ENCODE measurements at places on chromosomes 3 and 15.

- no peak for DNase-seq
Measured at GRCh38 chr3:125256675-125257074, 44.1 kb upstream of the SLC12A8 start.

GRCh38 chr3:161310649-161311423, 60.5 kb downstream of the SPTSSB start:
- no peak for DNase-seq

GRCh38 chr3:185760550-185760949, 64.3 kb downstream of the IGF2BP2 start:
- DNase-seq: no peak

GRCh38 chr3:46930945-46931403, 45.6 kb downstream of the CCDC12 start:
- no peak for DNase-seq

DNA sequence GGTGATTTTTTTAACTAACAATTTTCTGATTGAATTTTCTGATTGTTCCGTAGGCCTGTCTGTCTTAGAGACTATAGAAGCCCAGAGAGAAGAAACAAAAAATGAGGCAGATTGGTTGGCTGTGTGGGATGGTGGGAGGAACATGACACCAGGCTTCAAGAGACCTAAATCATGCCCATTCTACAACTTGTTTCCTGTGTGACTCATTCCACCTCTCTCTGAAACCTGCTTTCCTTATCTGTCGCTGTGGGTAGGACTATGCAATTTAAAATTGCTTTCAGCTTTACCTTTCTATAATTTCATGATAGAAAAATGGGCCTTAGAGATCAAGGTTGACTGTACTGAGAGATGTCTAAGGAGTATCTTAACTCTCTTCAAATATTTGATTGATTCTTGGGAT, 44.5 kb downstream of the OXNAD1 start:
- no peak for DNase-seq

DNA sequence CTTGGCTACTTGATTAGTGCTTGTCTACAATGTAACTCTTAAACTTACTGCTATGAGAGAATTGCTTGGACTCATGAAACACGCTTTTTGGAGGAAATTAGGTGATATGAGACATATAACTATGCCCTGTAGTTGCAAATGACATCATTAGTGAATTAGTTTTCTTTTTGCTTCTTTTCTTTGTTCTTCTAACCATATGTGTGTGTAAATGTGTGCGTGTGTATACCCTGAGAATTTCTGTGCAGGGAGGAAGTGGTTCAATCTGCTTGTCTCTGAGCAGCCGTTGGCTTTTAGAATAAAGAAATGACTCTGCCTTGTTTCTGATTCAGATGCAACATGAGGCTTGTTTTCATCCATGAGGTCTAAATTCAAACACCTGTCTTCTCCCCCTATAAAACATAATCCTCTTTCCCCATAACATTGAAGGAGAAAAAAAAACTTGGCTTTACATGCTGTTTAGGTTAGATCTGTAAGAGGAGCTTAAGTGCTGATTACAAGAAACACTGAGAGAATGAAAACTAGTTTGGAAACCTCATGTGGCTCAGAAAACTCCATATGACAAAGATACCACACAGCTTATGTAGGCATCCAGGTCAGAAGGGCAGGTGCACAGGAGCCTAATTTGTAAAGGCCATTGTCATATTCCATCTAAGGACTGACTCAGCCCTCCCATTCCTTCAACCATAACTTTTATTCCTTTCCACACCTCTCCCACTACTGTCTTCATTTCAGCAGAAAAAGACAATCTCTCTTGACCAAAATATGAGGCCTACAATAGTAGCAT, 30.5 kb upstream of the BLM start:
- no peak for DNase-seq

DNA sequence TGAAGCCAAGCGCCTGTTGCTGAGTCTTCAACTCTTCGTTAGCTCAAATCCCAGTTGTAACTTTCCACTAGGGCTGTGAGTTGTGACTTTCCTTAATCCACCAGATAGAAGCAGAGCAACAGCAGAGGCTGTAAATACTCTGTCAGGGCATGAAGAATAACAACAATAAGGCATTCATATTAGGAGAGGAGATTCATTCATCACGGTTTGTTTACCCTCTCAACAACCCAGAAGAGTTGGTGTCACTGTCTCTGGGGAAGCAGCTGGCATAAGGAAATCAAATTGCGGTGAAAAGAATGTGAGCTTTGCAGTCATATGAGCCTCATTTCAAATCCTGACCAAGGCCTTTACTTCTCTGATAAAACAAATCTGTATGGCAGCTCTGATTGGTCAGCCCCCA, 184.8 kb downstream of the SHQ1 start:
- no peak for DNase-seq

GRCh38 chr15:93730724-93731123, 500.6 kb upstream of the MCTP2 start:
- no peak for DNase-seq

GRCh38 chr3:27646896-27647295, 75.2 kb downstream of the EOMES start:
- no peak for DNase-seq

GRCh38 chr3:154730186-154730585, 300.2 kb upstream of the GPR149 start:
- DNase-seq: no peak

GRCh38 chr3:64457811-64458210, 230.0 kb downstream of the ADAMTS9 start:
- no peak for DNase-seq

DNA sequence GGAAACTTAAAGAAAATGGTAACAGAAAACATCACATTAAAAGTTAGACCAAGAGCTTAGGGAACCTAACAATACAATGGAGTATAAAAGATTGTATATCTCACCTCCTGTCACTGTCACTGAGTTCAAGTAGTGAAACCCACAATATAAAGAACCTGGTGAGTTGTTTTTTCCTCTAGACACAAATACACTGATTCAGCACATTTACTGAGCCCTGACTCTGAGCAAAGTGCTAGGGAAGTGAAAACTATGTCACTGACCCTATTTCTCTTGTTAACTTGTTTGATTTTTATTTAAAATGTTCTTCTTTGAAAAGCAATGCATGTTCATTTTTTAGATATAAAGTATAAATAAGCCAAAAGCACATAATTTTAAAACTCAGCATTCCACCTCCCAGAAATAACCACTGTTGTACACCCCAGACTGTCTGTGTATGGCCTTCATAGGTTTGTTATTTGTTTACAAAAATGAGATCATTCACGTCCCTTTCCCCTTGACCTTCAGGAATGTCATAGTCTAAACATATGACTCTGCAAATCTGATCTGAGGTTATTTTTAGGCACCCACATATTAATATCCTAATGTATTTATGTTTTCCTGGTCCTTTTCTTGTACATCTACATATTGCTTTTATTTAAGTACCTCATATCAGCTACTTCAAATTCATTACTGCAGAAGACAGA, 69.2 kb upstream of the CSTA start:
- DNase-seq: no peak

DNA sequence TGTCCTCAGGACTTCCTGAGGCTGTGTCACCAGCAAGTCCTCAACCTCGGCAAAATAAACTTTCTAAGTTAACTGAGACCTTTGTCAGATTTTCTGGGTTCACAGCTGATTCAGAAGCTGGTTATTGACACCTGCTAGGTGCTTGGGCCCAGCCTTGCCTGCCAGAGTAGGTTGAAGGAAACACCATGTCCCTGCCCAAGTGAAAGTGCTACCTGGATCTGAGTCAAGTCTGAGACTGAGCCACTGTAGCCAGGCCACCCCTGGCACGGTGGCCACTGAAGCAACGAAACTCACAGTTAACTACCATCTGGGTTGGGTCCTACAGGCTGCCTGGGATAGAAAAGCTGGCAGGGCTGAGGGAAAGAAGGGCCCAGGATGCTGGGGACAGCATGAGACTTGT, 8.2 kb downstream of the HYAL2 start:
- no peak for DNase-seq

GRCh38 chr3:123039178-123039577, 11.6 kb upstream of the SEMA5B start:
- no peak for DNase-seq

DNA sequence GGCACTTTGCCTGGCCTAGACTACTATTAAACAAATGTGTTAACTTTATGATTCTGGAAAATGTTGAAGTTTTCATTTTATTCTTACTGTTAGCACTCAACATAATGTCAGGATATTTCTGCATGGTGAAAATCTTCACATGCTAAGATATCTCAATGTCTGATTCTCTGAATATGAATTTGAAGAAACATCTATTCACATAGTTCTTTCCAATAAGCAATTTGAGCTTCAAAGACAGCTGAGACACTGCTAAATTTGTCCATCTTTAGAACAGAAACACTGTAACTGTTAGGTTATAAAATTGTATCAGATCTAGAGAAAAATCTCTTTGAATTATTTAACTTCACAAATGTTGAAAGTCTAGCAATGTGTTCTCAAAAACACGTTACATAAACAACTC, 970.2 kb downstream of the PLOD2 start:
- no peak for DNase-seq

DNA sequence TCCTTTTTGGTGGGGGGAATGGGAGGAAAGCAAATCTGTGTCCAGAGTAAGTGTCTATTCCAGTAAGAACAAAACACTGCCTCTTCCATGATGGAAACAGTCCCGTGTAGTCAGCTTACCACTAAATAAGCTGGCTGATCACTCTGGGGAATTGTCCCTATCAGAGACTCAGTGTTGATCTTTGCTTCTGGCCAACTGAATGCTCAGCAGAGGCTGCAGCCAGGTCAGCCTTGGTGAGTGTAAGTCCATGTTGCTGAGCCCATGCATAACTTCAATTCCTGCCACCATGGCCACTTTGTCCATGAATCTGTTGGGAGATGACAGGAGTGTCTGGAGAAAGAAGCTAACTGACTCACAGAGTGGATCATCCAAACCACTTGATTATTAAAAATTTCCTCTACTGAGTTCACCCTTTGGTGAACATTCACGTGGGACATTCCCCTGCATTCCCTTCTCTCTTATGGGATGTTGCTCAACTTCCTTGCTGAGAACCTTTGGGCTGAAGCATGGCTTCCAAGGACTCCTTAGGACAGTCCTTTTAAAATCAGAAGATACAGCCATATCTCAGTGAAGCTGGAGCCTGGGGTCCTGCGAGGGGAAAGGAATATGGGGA, 33.9 kb upstream of the XCR1 start:
- DNase-seq: no peak

DNA sequence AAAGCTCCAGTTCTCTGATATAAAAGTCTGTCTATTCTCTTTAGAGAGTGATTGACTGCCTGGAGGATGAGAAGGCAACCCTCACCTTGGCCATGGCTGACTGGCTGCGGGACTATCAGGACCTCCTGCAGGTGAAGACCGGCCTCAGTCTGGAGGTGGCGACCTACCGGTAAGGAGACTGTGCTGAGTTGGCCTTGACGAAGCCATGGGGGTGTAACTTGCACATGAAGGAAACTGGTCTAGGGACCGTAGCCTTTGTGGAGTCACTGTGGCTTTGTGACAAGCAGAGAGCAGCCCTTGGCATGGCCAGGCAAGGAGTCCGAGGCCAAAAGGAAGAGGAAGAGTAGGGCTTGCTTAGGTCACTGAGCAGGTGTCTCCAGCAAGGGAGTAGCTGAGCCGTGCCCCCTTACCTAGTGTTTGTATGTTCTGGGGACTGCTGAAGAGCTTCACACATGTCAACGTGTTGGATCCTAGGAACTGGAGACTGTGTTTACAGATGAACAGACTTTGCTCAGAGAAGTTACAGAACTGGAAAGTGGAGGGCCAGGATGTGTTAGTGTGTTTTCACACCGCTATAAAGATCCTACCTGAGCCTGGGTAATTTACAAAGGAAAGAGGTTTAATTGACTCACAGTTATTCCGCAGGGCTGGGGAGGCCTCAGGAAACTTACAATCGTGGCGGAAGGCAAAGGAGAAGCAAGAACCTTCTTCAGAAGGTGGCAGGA, 8.8 kb downstream of the SYNM start:
- no peak for DNase-seq

DNA sequence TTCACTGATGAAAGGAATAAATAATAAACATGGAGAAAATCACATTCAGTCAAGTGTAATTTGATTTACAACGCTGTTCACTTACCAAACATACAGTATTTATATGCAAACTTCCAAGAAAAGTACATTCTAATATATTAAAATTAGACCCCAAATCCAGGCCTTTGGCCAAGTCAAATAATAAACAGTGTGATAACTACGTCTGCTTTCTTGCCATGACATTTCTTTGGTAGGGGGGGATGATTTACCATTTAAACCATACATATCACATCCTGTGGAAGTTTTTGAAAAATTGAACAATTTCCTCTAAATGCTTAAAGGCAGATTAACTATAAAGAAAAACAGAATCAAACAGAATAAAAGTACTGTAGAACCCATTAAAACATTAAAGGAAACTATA, 368.2 kb upstream of the WNT5A start:
- DNase-seq: no peak

GRCh38 chr3:7576506-7576905, 715.6 kb downstream of the GRM7 start:
- DNase-seq: no peak

DNA sequence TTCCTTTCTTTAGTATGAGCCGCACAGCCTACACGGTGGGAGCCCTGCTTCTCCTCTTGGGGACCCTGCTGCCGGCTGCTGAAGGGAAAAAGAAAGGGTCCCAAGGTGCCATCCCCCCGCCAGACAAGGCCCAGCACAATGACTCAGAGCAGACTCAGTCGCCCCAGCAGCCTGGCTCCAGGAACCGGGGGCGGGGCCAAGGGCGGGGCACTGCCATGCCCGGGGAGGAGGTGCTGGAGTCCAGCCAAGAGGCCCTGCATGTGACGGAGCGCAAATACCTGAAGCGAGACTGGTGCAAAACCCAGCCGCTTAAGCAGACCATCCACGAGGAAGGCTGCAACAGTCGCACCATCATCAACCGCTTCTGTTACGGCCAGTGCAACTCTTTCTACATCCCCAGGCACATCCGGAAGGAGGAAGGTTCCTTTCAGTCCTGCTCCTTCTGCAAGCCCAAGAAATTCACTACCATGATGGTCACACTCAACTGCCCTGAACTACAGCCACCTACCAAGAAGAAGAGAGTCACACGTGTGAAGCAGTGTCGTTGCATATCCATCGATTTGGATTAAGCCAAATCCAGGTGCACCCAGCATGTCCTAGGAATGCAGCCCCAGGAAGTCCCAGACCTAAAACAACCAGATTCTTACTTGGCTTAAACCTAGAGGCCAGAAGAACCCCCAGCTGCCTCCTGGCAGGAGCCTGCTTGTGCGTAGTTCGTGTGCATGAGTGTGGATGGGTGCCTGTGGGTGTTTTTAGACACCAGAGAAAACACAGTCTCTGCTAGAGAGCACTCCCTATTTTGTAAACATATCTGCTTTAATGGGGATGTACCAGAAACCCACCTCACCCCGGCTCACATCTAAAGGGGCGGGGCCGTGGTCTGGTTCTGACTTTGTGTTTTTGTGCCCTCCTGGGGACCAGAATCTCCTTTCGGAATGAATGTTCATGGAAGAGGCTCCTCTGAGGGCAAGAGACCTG, 13.2 kb downstream of the GREM1 start:
- no peak for DNase-seq

- DNase-seq: no peak
Measured at GRCh38 chr3:118818386-118818785, 216.3 kb downstream of the IGSF11 start.

DNA sequence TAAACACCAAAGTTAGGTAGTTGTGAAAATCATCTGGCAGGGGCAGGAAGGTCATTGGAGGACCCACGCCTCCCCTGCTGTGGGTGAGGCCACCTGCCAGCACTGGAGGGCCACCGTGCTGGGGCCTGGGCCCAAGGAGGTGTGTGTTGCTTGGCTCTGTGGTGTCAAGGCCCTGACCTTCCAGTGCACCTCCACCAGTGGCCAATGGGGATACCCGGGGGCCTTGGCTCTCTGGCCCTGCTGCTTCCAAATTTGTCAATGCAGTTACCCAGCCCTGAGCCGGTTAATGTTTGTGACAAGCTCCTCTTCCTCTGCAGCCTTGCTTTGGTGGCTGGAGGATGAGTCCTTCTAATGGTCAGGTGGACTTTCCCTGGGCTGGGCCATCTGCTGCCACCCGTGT, 150.2 kb downstream of the KLF13 start:
- peak; percentile 79 for DNase-seq
